ENCODE measurements at places on chromosomes 12 and 14. TPM values are rescaled to one million over a fixed set of nuclear protein-coding genes. Genes with fewer than 3 reads are reported as not detected.

DNA sequence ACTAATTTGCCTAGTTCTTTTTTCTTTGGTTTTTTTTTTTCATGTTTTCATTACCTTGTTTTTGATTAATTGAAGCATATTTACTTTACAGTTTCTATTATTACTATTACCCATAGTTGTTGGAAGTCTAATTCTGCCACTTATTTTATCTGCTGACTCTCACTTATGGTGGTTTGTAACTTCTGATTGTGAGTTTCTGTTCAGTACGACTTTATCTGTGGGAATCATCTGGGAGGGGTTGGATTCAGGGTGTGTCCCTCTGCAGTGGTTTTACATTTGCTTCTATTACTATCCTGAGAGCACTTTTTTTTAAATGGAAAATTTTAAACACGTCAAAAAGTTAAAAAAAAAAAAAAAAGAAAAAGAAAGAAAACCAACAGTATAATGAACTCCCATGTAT lies 26.4 kb upstream of the SOS2 start:
- DNase-seq, result peak; percentile 28

- no peak for DNase-seq
Observed at GRCh38 chr14:45728434-45729225, 475.6 kb upstream of the MIS18BP1 start.

- no peak for DNase-seq
Observed at GRCh38 chr12:80716696-80717469, at the start of gene MYF5. Gene MYF5 (plus strand): TSS chr12:80716912. CDS start chr12:80717064, 152 bp downstream.

DNA sequence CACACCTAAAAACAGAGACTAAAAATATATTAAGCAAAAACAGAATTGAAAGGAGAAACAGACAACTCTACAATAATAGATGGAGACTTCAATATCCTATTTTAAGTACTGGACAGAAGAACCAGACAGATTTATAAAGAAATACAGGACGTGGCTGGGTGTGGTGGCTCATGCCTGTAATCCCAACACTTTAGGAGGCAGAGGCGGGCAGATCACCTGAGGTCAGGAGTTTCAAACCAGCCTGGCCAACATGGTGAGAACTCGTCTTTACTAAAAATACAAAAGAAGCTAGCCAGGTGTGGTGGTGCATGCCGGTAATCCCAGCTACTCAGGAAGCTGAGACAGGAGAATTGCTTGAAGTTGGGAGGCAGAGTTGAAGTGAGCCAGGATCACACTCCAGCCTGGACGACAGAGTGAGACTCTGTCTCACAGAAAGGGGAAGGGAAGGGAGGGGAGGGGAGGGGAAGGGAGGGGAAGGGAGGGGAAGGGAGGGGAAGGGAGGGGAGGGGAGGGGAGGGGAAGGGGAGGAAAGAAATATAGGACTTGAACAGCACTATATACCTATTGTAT lies 53.0 kb downstream of the CDK17 start:
- no peak for DNase-seq

EAPP gene
- total RNA-seq, result 30.7 TPM

M6PR gene
- 168 TPM for total RNA-seq

DNA sequence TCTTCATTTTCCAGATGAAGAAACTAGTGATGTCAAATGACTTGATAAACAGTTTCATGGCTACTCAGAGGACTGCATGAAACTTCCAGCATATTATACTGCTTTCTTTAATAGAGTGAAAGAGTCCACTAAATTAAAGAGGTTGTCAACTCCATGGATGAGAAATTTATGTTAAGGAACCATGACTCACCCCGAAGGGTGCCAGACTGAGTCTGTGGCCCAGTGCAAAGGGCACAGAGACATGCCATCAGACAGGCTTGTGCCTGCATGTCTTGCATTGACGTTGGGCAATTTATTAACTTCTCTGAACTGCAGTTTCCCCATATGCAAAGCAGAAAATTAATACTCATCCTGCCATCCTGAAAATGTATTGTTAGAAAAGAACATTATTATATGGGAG lies 382.4 kb downstream of the APAF1 start:
- DNase-seq, result peak; percentile 73

GRCh38 chr12:26338586-26339572 lies 143.5 kb downstream of the SSPN start:
- peak; percentile 83 for DNase-seq

All from mammary epithelial cell (primary cell).